ENCODE measurements at places on chromosomes 7 and 10. TPM values are rescaled to one million over a fixed set of nuclear protein-coding genes. Genes with fewer than 3 reads are reported as not detected.

DNA sequence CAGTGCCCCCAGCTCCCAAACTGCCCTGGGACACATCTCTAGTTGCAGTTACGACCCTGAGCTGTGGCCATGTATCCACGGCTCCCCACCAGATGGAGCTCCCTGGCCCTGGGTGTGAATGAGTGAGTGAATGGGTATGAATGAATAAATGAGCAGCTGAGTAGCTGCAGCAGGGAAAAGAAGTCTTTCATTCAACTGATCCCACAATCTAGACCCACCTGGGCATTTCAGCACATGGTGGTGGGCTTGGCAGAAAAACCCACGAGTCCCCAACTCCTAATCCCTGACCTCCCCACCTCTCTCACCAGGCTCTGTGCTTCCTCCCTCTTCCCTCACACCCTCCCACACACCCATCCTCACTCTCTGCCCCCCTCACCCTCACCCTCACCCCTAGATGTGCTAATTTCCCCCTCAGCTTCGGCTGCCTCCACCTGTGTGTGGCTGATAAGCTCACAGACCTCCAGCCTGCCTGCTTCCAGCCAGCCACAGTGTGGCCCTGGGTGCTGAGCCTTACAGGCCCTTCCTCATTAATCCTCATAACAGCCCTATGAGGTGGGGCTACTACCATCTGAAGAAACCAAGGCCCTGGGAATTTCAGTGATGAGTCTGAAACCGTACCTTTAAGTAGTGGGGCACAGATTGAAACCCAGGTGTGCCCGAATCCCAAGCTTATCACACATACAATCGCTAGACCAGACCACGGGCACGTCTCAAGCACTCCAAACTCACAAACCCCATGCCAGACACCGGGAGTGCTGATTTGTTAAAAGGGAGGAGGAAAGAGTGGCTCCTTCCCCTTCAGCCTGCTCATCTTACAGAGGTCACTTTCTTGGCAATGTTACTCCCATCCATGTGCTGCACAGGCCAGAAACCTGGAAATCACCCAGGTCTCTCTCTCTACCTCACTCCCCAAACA lies 2.2 kb upstream of the ATP6V1F start:
- DNase-seq, result no peak
- H3K27ac ChIP-seq, result no peak overlapping the region
- H3K4me3 ChIP-seq, result no peak overlapping the region
- H3K27me3 ChIP-seq, result no peaks in the 10 kb centered on the region
- H3K36me3 ChIP-seq, result no peaks in the 10 kb centered on the region

DNA sequence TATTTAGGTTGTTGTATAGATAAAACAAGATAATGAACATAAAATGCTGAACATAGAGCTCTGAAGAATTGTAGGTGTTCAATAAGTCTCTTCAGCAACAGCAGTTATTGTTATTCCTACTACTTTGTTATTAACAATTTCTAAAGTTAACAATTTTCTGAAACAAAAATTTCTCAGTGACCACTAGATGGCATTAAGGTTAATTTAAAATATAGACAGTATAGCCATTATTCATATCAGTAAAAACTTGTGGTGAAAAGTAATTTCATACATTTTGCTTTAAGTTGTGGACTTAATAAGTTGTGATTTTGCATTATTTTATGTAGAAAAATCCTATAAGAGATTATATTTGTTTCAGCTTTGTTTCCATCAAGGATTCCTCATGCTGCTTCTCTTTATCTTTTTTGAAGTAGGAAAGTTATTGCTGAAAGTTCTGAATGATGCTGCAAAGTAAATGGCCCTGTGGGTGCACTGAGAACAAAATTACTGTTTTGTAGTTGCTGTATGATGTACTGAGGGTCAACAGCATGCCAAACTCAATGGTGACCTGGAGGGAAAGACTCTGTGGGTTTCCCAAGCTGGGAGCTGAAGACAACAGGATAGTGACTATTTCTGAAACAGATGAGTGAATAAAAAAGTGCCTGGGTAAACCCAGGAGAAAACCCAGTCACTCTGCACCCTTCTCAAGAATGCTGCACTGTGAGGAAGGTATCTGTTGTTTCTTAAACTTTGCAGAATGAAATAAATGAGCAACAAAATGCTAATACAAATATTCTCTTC lies 253.6 kb downstream of the KIF20B start:
- no peaks in the 10 kb centered on the region for H3K4me1 ChIP-seq
- no peak overlapping the region for H3K27ac ChIP-seq

The LAMB4 gene
- not detected for total RNA-seq

The SPDYE1 gene
- total RNA-seq, result not detected

The DCLRE1A gene
- total RNA-seq, result 4.5 TPM
